ENCODE measurements at places on chromosomes 7 and 10.
A peak's percentile ranks its signal among the peaks of the same experiment; 100 is the strongest.

DNA sequence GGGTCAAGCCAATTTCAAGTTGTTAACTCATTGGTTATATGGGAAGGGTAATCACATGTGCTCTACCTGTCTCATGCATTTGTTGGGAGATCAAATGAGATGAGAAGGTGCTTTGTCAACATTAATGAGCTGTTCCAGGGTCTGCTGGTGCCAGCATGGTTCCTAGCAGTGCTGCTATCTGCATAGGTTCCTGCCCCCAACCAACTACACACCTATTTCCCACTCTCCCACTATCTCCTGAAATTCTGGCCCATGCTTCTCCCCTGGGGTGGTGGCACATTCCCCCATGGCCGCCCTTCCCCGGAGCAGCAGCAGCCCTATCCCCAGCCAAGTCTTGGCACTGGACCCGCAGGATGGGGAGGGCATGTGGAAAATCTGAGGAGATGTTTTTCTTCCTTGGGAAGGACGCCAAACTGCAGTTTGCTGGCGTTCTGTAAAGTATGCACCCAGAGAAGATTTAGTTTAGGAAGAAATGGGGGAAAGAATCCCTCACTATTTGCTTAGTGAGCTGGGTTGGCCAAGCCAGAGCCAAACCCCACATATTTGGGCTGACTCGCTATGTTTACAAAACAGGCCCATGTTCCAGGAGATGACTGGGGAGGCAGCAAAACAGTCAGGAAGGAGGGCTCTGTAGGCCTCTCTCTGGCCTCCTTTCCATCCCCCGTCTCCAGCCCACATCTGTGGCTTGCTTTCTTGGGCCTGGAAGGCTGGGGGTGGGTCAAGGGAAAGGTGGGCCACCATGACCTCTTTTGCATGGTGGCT is 42.5 kb downstream of the PPP1R3C start:
- no peak for DNase-seq

DNA sequence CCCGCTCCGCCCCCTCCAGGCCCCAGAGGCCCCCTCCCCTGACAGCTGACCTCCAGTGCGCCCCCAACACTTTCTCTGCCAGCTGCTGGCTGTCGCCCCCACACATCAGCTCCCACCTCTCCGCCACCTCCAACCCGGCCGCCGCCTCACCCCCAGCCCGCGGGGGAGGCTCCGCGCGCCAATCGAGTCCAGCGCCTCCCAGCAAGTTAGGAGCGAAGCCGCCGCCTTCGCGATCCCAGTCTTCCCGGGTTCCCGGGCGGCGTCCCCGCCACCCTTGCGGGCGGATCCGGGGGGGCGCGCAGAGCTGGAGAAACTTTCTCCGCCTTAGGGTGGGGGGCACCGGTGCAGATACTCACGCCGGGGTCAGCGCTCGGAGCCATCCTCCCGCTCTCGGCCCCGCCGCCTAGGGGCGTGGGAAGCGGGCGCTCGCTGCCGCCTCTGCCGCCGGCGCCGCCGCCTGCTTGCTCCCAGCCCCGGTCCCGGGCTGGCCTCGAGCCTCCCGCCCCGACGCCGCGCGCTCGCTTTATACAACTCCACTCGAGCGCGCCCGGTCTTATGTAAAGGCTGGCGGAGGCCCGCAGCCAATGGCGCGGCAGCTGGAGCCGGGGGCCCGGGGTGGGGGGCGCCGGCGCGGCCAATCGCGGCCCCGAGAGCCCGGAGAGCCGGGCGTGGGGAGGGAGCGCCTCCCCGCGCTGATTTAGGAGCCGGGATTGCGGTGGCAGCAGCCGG is at the start of gene CRTAC1:
Gene CRTAC1, minus strand, starts transcription at position 529 of the 729 bp plus-strand sequence. Its CDS starts 149 bp downstream, at position 380.
- DNase-seq: peak; percentile 85

- peak; percentile 26 for DNase-seq
Observed at GRCh38 chr10:69449841-69450240, 1.4 kb upstream of the TSPAN15 start.

GRCh38 chr7:150753826-150754603 is 16.8 kb downstream of the GIMAP5 start:
- no peak for DNase-seq

DNA sequence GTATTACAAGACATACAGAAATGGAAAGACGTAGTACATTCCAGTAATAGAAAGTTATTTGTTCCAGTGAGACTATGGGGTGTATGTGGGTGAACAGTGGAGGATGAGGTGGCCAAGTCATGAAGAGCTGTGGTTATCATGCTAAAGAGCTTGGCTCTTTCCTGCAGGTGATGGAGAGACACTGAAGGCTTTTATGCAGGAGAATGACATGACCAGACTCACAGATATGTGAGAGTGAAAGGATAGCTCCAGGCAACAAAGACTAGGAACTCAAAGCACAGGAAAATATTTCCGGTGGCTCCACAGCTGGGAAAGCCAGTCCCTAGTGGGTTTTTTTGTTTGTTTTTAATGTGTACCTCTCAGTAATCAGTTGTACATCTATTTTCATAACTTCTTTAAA is 133.5 kb downstream of the TSPAN12 start:
- DNase-seq: no peak

Data from occipital lobe (tissue), 3 donors.